Frontal cortex (tissue), 4 donors: ENCODE measurements at places on chromosomes 12 and 14. TPM values are rescaled to one million over a fixed set of nuclear protein-coding genes. Genes with fewer than 3 reads are reported as not detected.

DNA sequence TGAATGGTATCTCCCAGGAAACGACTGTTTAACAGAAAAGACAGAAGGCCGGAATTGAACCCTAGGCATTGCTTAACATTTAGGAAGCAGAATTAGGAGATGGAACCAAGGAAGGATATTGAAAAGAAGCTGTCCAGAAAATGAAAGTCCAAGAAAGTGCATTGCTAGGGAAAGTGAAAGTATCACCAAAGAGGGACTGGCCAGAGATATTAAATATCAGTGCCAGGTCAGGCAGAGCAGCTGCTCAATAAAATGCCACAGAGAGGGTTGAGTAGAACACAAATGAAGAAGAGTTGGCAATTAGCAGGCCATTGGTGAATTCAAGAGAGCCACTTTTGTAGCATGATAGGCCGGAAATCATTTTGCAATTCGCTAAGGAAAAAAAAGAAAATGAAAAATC, 101.6 kb downstream of the CFAP54 start:
- no peak for DNase-seq

Gene FANCM
- 10.6 TPM for total RNA-seq

Gene DPF3
- total RNA-seq = 5.7 TPM

GRCh38 chr14:75559451-75560222, 18.8 kb upstream of the FLVCR2 start:
- DNase-seq = no peak

Gene CFAP54
- total RNA-seq = 5.3 TPM

DNA sequence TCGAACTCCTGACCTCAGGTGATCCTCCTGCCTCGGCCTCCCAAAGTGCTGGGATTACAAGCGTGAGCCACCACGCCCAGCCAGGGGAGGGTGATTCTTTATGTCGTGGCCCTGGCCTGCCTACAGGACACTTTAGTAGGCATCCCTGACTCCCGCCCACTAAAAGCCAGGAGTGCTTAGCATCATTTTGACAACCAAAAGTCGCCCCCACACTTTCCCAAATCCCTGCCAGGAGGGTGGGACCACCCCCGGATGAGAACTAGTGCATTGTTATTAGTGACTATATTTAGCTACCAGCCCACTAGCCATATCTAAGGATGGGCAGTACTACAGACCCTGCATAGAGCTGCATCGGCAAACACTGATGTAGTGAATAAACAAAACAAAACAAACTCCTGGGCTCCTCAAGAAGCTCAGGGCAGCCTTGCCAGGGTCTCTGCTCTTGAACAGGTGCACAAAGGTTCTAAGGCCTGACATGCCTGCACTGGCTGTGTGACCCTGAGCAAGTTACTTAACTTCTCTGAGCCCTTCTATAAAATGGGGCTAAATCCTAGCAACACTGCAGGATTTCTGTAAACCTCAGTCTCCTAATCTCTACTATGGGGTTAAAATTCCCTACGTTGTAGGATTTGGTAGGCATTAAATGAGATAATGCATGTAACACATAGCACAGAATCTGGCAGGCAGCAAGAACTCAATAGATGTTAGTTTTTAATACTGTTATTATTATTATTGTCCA, 2.2 kb downstream of the CAMKK2 start:
- DNase-seq = no peak

DNA sequence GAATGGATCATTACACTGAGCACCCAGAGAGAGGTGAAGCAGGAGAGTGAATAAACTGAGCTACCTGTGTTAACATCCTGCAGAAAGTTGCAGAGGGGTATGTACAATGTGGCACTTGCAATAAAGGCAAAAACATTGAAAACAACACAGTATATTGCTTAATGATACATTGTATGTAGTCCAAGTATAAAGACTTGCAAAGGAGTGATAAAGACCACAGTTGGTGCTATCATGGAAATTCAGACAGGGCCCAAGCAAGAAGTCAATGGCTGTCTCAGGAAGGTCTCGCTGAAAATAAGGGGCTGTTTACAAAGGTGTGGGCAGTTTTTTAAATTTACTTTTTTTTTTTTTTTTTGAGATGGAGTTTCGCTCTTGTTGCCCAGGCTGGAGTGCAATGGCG, 10.0 kb downstream of the TMEM120B start:
- no peak for DNase-seq

Gene MMP17
- 38.7 TPM for total RNA-seq

Gene TSPAN11
- total RNA-seq = 2.9 TPM

DNA sequence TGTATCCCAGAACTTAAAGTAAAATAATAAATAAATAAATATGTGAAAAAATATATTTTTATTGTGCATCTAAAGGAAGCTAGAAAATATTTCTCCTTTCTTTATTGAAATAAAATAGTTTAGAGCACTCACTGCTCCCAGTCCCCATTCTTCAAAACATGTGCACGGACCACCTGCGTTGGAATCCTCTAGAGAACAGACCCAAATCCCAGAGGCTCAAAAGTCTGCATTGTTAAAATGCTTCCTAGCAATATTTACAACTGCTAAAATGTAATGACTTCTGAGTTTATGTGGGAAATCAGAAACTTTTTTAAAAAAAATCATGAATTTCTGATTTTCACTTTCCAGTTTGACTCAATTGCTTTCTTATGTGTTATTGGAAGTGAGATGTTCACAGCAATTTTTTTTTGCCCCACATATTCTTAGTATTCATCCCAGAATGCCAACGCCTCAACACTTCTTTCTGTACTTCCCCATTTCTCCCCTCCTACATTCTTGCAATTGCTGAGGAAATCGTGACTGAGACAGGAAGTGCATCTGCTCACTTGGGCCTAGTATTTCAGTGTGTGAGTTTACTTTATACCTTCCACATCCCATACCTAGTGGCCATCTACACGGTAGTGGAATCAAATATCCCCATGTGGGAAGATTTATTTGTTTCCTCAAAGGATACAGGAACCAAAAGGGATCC, 116.0 kb upstream of the FLRT2 start:
- no peak for DNase-seq

DNA sequence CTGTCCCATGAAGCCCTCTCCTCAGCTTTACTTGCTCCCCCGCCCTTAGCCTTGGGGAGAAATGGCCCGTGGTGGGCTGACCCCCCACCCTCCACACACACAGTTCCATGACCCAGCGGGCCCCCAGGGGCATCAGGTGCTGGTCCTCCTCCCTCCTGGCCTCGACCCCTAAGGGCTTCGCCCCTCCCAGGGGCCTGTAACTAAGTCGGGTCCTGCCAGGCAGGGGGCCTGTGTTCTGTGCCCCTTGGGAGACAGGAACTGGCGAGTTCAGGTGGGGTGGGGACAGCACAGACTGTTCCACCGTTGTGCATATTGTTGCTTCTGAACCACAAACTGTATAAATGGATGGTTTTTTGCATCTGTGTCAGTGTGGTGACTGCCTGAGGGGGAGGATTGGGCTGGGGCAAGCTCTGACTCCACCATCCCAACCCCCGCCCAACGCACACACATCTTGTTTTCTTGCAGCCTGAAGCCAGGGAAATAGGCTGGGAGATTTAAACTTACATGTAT, 8.8 kb downstream of the TAMALIN start:
- no peak for DNase-seq

GRCh38 chr14:75881994-75882393, 99.8 kb downstream of the TGFB3 start:
- no peak for DNase-seq

DNA sequence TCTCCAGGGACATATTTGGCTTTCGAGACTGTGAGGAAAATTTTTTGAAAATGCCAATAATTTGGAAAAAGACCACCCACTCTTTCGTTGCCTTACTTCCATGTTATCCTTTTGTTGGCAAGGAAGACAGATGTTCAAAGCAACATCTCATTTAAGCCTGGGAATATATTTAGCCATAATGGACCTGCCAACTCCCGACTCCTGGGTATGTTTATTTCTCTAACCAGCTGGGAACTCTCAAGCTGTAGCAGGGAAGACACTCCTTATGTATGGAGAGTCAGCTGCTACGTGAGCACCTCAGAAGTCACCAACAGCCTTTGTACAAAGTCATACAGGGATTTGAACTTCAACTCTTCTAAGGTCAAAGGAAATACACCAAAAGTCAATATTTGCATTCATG, 96.5 kb upstream of the DAAM1 start:
- DNase-seq = no peak

DNA sequence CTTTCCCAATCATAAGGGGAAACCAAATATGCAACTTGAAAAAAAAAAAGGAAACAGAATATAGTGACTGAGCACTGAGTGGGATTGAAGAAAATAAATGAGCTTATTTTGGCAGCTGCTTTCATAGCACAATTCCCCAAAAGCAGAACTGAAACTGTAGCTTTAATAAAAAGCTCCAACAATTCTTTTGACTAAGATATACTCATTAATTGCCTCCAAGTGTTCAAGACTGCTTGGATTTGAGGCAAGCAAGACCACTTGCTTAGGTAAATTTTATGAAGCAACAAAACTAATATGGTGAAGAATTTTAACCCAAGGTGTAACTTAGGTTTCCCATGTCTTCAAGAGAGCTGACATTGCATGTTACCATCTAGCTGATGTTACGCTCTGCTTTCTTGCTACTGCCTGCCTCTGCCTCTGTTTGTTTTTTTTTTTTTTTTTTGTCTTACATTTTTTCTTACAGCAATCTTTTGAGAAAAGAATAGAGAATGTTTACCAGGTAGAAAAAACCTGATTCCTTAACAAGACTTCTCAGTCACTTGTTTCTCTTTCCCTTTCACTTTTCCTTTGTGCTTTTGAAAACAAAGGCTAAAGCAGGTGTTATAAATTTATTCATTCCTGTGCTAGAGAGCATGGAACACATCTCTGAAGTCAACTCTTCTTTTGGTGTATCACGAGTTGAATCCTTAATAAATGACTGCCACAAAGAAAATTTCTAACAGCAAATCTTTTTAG, 134.4 kb downstream of the BCAT1 start:
- DNase-seq = no peak

DNA sequence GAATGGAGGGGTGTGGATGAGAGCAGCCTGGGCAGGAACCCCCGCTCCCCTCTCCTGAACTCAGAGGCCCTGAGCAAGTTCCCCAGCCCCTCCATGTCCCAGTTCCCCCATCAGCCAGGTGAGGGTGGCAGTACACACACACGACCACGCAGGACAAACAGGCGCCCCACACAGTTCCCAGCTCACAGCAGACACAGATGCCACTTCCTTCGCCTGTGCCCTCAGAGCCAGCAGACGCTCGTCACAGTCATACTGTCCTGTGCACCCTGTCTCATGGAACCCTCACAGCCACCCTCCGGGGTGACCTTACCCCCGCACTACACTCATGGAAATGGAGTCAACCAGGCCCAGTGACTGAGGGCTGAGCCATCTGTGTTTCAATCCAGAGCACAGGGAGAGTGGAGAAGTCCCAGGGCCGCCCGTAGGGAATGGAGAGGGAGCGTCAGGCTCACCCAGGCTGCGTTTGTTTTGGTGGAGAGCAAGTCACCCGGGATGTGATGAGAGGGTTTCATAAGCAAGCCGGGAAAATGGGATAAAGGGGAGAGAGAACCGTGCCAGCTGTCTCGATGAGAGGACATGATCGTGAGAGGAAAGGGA, 47.5 kb upstream of the DYNC1H1 start:
- DNase-seq = no peak

DNA sequence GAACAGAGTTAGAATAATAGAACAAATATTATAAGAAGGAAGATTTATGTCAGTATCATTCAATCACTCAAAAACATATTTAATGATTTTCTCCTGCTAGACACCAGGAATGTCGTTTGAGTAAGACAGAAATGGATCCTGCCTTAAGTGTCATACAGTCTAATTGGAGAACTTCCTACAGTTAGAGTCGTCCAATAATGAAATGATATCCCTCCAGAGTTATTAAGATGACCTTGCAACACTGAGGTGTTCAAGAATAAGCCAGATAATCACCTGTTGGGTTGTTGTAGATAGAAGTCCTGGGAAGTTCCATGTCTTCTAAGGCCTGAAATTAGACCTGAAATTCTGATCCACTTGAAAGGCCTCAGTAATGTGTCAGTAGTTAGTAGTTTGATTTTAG, 132.3 kb downstream of the SLC38A4 start:
- DNase-seq = no peak

GRCh38 chr14:101121508-101122139, 218.1 kb upstream of the RTL1 start:
- DNase-seq = no peak

Gene AICDA
- total RNA-seq = not detected

- no peak for DNase-seq
Observed at GRCh38 chr12:67457136-67457535, 188.0 kb downstream of the CAND1 start.

DNA sequence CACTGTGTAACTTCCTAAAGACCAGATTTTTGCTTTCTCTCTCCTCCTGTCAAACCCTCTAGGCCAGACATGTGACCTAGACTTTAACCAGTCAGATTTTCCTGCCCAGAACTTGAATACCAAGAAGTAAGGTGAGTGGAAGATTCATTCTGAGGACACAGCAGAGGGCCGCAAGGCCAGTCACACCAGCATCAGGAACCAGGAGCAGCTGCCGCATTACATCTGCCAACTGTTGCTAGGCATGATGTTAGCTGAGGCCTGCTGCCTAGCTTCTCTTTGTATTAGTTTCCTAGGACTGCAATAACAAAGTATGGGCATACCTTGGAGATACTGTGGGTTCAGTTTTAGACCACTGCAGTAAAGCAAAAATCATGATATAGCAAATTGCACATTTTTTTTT, 101.9 kb upstream of the BMP4 start:
- DNase-seq = no peak

GRCh38 chr12:123591702-123592481, 7.5 kb downstream of the TMED2 start:
- no peak for DNase-seq

DNA sequence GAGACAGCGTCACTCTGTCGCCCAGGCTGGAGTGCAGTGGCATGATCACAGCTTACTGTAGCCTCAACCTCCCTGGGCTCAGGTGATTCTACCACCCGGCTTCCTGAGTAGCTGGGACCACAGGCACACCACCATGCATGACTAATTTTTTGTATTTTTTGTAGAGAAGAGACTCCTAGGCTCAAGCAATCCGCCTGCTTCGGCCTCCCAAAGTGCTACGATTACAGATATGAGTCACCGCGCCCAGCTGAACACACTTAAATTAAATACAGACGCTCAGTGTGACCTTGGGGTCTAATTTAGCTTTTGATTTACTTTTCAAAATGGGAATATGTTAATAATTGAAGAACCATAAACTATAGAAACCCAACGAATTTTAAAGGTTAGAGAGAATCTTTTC, 77.2 kb downstream of the C2CD5 start:
- DNase-seq = no peak

DNA sequence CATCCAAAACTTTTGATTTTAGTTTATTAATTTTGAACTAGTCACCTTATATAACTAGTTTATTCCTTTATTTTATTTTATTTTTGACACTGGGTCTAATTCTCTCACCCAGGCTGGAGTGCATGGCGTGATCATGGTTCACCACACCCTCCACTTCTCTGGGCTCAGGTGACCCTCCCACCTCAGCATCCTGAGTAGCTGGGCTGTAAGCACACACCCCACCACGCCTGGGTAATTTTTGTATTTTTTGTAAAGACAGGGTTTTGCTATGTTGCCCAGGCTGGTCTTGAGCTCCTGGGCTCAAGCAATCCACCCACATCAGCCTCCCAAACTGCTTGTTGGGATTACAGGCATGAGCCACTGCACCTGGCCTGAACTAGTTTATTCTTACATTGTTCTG, 17.3 kb downstream of the PCNX1 start:
- no peak for DNase-seq

Gene KRT79
- total RNA-seq = not detected

GRCh38 chr12:98492580-98493140, 22.7 kb upstream of the TMPO start:
- DNase-seq = no peak

Gene ABCD2
- 18.3 TPM for total RNA-seq
